Renal cortical epithelial cell (primary cell): ENCODE measurements at places on chromosomes 1 and 21. TPM values are rescaled to one million over a fixed set of nuclear protein-coding genes. Genes with fewer than 3 reads are reported as not detected.
A peak's percentile ranks its signal among the peaks of the same experiment; 100 is the strongest.

The BNIPL gene
- 0.40 TPM in 1 of 2 replicates, not detected in the other for total RNA-seq

The TNFRSF4 gene
- not detected in 2 replicates for total RNA-seq

The KCNE2 gene
- total RNA-seq = not detected in 2 replicates

The EFNA3 gene
- 1.4 and 2.4 TPM in 2 replicates for total RNA-seq

GRCh38 chr1:195373856-195374255 is 1234.4 kb downstream of the KCNT2 start:
- DNase-seq = no peak

- DNase-seq = peak; percentile 90
Observed at GRCh38 chr21:35257413-35257812, 208.3 kb upstream of the RUNX1 start.

GRCh38 chr1:151347523-151348246 is 633 bp upstream of the RFX5 start:
- peak; percentile 70 for DNase-seq

DNA sequence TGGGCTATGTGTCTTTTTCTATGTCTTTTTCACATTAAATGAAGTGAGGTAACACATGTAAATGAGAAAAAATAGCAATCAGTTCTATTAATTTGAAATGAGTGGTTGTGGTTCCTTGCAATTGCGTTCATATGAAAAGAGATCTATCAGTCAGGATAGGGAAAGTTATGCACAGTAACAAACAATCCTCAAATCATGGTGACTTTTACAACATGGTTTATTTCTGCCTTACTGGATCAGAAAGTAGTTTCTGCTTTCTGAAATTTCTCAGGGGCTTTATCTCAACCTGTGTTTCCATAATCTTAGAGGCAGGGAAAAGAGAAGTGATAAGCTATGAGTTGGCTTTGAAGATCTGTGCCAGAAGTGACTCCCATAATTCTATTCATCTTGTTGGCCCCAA is 39.0 kb downstream of the DOP1B start:
- no peak for DNase-seq

- no peak for DNase-seq
Observed at GRCh38 chr1:48205522-48205921, 17.0 kb upstream of the SLC5A9 start.

GRCh38 chr1:234169161-234169849 is 204.0 kb upstream of the COA6 start:
- no peak for DNase-seq

DNA sequence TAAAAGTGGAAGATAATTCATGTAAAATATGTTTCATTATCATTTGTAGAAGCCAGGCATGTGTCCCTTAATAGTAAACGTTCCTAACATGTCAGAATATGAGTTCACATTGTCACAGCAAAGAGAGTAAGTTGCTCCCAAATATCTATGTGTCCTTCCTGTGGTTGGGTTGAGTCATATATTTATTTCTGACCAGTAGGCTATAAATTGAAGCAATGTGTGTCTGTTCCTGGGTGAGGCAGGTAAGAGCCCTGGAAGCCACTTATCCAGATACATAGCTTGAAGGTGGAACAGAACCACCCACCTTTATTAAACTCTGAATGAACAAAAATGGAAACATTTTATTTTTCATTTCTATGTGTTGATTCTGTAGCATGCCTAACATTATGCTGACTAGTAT is 2251.6 kb downstream of the NCAM2 start:
- DNase-seq = no peak

DNA sequence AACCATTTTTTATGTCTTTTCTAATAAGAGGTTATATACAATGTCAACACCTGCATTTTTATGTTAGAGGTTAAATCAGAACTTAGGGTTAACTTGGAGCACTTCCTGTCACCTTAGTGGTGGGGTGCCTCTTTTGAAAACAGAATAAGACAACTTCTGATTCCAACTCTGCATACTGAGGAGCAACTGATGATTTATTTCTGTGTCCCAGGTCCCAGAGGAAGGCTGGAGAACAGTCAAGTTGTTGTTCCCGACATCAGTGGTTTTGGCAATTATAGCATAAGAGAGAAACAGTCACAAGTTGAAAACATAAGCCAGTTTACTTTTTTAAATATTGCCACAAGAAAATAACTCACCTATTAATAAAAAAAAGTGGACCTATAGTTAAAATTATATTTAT is 871.0 kb upstream of the ADAMTS5 start:
- no peak for DNase-seq

DNA sequence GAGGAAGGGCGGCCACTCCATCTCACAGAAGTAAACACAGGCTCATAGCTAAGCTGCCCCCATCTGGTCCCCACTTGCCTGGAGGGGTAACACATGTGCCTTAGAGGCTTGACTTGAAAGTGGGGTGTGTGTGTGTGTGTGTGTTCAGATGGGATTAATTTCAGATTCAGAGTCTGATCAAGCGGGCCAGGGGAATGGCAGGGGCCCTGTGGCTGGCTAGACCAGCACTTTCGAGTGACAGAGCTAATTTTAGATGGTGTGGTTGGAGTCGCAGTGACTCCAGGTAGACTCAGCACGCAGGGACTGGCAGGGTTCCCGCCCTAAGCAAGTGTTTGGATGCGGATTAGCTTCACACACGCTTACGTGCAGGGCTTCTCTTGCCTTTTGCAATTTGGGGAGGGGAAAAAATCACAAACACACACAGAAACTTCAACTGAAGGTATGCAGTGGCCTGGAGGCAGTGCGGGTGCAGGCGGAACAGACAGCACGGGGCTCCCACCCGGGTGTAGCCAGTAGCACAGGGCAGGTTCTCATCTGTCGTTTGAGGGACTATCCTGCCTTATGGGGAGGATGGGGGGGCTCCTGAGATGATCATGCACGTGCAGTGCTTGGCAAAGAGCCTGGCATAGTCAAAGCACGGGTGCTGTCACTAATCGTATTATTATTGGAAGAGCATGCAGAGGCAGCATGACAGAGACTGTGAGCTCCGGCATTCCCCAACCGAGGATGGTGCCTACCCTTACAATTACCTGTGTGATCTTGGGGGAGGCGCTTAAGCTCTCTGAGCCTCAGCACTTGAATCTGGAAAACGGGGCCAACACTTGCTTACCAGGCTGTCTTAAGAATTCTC is 1.3 kb downstream of the EDN2 start:
- DNase-seq = no peak

- DNase-seq = no peak
Observed at GRCh38 chr1:103949779-103950178, 200.1 kb downstream of the AMY1C start.

- DNase-seq = no peak
Observed at GRCh38 chr1:27517301-27517700, 27.3 kb upstream of the WASF2 start.
